Stimulated activated CD4-positive, alpha-beta T cell treated with anti-CD3 and anti-CD28 coated beads, Interleukin-2, amount 100 ng/mL, for 4 hours (primary cell): ENCODE measurements at places on chromosomes 4 and X.

DNA sequence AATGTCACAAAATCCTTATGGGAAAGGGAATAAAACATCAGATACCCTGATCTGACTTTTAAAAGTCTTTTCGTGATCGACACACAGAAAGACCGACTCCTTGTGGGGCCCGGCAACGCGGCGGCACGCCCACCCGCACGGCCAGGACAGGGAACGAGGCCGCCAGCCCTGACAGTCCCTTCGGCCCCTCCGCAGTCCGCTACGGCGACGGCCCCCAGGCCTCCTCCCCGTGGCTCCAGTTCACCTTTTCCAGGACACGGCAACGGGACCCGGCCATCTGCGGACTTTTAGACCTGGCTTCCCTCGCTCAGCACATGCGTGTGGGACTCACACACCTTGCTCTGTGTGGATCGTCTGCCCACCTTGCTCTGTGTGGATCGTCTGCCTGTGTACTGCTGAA is 33.6 kb upstream of the GTPBP6 start:
- no peak for DNase-seq

GRCh38 chrX:44003975-44004374 is 30.8 kb upstream of the NDP start:
- DNase-seq, result no peak

DNA sequence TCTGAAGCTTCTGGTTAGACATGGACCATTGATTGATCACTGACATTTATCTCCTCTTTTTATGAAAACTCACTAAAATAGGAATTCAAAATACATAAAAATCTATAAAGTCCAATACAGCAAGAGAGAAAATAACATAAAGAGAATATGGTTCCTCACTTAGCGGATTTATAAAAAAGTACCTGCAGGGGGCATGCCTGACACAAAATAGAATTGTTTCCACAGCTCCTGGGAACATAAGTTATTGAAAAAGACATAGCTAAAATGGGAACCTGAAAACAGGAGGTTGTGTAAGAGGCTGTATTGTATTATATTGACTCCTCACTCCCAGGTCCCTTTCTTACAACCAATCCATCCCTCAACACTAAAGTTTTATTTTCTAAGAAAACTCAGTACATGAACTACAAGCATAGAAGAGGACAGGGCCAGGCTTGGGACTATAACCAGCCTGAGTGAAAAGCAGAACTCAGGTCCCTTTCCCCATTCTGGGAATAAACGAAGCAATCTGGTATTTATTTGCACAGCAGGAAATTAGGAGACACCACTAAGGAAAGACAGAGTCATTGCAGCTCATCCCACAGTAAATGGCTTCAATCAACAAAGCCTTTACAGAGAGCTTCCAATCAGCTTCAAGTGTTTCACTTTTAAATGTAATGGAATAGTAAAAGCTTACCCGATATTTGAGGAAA is 121.1 kb upstream of the NDST4 start:
- no peak for DNase-seq

GRCh38 chr4:1494416-1495315 is 88.4 kb upstream of the NKX1-1 start:
- no peak for DNase-seq

GRCh38 chr4:107931775-107932321 is 499 bp downstream of the CYP2U1 start:
- peak; percentile 26 for DNase-seq

DNA sequence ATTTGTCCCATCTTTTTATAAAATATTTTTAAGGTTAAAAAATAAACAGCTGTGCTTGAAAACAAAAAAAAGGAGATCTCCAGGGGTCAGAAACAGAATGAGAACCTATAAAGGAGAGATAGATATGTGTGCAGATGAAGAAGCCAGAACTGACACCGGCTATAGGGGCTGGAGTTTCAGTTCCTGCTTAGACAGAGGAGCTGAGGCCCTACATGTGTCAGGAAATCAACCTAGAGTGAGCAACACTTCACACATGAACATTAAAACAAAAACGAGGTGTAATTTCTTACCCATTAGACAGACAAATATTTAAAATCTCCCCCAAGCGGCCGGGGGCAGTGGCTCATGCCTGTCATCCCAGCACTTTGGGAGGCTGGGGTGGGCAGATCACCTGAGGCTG is 17.8 kb upstream of the HUWE1 start:
- no peak for DNase-seq

DNA sequence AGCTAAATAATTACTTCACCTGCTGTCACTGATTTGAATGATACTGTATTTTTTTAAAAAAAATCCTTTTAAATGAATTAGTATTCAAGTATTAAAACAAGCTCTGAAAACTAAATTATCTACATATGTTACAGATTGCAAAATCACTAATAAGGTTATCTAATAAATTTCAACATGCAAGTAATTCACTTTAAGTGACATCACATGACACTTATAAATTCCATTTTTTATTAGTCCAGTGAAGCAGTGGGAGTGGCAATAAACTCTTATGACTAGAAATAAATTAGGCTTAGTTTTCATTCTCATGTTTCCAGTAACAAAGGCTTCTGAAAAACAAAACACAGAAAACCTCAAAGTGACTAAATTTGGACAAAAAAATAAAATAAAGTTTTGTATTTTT is 36.3 kb downstream of the SMIM31 start:
- no peak for DNase-seq

DNA sequence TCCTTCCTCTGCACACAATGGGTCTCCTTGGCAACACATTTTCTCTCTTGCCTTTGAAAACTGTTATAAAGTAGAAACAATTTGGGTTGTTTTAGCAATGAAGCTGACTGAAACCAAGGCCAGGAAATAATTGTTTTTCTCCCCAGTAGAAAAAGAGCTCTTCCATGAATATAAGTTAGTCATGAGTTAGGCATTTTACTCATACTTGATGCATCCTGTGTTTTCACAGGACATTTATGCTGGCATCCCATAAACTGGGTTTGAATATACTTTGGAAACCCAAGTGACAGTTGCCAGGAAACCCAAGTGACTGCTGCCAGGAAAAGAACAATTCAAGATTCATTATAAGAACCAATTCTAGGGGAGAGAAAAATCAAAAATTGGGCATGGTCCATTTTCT is 128.6 kb upstream of the NPY2R start:
- DNase-seq, result no peak

DNA sequence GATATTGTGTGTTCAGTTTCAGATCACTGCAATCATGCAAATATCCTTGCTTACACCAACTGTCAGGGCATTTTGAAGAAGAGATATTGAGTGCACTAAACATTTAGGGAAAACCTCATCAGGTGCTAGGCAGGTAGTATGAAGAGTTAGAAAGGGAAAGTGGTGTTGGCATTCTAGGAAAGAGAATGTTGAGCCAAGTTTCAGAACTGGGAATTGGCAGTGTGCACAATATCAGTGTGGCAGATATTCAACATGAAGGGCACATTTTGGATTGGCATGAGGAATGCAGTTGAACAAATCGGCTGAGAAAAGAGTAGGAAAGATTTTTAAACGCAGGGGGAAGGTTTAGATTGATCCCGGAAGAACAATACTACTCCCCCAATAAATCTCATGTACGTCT is 43.4 kb upstream of the SMAD1 start:
- DNase-seq, result no peak

GRCh38 chrX:25206778-25207177 is 191.0 kb upstream of the ARX start:
- no peak for DNase-seq

- no peak for DNase-seq
Observed at GRCh38 chr4:186307916-186308315, 41.9 kb downstream of the F11 start.

- peak; percentile 44 for DNase-seq
Observed at GRCh38 chr4:108072300-108072699, 82.6 kb downstream of the HADH start.

DNA sequence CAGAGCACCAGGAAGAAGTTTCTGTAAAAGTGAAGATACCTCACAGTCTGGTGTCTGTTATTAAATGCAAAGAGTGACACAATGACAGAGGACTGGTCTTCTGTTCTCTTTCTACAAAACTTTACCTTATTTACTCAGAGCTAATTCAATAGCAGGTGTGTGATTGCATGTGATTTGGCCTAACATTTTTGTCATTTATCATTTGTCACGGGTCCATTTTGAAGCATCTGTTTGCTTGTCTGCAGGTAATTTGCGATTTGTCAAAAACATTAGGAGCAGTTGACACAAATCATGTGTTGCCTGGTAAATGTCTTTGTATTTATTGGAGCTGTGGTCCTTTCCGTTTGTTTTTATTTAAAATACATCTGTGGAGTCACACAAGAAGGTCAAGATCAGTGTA is 1232.4 kb downstream of the STIM2 start:
- DNase-seq, result no peak

DNA sequence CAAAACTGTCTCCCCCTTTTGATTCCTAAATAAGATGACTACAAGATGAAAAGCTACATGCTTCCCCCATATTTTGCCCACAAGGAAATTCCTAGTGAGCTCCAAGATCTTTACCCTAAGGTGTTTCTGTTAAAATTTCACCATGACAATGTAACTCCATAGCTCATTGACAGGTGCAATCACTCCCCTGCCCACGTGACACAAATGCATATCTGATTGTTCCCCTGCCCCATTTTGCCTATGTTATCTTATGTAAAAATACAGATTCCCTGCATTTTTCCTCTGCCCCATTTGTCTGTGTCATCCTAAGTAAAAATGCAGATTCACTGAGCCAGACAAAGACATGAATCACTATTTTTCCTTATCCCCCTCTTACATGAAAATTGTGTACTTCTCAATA is 66.7 kb downstream of the GPRASP3 start:
- DNase-seq, result no peak

DNA sequence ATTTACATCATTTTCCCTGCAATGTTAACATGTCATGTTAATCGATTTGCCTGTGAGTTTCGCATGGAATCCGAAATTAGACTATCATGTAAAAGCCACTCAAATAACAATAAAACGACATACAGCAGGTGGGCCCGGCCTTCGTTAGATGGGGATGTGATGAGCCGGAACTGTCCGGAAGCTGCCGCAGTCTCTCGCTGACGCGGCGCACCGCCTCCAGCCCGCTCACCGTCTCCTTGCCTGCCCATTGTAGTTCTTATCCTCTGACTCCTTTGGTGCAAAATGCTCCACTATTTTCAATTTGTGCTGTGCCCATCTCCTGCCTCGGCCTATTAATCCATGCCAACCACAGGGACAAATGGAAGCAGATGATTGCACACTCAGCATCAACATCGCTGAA is 877.5 kb upstream of the TENM3 start:
- DNase-seq, result no peak

GRCh38 chrX:102985192-102985591 is 48.1 kb downstream of the RAB40AL start:
- no peak for DNase-seq

- DNase-seq, result no peak
Observed at GRCh38 chr4:42927946-42928345, 35.4 kb downstream of the GRXCR1 start.

DNA sequence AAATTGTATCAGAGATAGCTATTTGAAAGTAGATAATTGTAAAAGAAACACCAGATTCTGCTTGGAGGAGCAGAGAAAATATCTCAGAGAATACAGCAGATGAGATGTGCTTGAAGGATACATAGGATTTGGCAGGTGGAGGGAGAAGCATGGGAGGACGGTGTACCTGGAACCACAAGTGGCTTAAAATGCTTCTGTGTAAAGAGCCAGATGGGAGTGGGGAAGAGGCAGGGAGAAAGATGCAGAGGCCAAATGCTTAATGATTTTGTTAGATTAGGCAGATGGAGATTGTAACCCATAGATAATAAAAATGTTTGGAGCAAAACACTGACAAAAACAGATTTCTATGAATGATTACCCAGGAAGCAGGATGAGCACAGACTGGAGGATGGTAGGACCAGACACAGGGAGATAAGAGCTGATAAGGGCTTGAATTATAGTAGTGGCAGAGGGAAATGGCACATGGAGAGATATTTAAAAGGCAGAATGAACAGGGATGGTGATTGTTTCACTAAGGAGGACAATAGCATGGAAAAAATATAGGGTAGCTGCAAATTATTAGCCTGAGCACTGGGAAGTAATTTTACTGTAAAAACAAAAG is 145.7 kb upstream of the TBC1D9 start:
- no peak for DNase-seq

DNA sequence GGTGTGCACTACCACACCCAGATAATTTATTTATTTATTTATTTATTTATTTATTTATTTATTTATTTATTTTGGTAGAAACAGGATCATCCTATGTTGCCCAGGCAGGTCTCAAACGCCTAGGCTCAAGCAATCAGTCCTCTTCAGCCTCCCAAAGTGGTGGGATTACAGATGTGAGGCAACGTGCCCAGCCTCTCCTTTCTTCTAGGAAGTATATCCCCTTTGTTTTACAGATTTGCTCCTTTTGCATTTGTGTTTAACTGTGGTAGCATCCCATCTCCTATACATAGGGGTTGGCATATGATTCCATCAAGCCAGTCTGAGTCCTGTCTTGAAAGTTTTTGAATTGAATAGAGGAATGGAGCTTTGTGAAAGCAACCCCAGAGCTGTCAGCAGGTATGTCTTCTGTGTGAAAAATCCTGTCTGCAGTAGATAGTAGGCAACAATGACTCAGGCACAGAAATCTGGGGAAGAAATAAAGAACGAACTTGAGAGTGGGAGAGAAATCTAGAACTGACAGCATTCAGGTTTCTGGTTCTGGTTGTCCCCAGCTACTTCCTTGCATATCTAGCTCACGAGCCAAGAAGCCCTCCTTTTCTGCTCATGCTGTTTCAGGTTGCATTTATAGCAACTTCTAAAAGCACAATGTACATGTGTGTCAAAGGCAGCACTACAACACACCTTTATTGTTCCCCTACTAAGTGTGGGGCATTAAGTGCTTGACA is 113.7 kb upstream of the LSM6 start:
- DNase-seq, result no peak

DNA sequence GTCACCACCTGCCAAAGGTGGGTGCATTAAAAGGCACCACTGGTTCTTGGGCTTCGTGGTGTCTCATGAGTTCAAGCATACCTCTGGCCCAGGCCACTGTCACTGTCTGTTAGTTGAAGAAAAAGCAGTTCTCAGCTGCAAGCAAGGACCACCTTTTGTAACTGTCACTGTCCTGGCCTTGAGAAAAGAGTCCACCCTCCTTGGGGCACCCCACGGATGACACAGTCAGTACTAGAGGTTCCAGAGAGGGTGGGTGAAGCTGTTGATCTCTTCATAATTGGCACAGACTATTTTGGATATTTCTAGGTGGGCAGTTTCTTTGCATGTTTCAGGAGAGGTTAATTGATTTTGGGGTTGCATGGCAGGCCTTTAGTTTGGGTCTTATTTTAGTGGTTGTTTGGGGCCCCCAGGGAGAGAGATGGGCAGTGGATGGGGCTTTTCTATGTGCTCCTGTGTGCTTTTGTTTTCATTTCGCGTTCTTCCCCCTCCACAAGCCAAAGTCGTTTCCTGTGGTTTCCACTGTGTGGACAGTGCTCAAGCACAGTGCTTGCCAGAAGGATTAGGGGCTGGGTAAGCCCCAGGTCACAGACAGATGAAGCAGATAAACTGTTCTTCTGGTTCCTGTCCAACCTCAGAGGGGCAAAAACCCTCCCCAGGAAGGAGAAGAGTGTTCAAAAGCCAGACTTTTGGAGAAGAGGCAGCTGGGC is 156.2 kb upstream of the PPP1R2C start:
- DNase-seq, result no peak

GRCh38 chrX:7052541-7052940 is 95.0 kb upstream of the STS start:
- no peak for DNase-seq
